ENCODE measurements at places on chromosomes 6 and 20. TPM values are rescaled to one million over a fixed set of nuclear protein-coding genes. Genes with fewer than 3 reads are reported as not detected.

The FAM83D gene
- 18.9 TPM for total RNA-seq

DNA sequence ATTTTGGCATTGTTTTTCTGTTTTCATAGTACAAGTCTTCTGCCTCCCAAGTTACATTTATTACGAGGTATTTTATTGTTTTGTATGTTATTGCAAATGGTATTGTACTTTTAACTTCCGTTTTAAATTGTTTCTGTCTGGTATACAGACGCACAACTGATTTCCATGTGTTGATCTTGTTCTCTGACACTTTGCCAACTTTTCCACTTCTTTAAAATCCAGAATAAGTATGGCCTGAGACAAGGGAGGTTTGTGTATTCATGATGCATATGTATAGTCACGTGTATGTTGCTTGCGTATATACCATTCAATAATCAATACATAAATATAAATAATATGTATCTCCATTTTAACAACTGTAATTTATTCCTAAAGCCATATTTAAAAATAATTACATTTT lies 41.2 kb downstream of the THBS2 start:
- no peak for DNase-seq

The PI3 gene
- total RNA-seq, result not detected

The PI16 gene
- total RNA-seq, result 7.3 TPM

GRCh38 chr20:9081423-9081966 lies 12.6 kb downstream of the PLCB4 start:
- DNase-seq, result no peak

DNA sequence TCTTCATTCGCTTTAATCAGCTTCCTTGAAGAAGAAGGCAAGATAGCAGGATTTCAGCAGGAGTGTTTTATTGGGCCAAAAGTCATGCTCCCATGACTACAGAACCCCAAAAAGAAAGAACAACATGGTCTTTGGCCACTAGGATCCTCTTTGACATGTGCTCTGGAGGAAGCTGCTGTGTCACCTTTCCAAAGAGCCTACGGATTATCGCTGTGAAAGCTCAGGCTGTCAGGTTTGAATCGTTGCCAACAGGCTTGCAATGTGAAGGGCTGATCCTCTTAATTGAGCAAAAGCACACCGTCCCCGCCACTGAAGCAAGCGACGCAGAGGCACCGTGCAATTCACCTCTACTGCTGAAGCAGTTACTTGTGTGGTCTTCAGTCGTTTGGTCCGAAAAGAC lies 29.0 kb downstream of the MYLIP start:
- DNase-seq, result no peak

The SLC22A1 gene
- 0.81 TPM for total RNA-seq

The LAMA4 gene
- not detected for total RNA-seq

GRCh38 chr6:126040826-126041225 lies 54.5 kb downstream of the TRMT11 start:
- DNase-seq, result no peak

DNA sequence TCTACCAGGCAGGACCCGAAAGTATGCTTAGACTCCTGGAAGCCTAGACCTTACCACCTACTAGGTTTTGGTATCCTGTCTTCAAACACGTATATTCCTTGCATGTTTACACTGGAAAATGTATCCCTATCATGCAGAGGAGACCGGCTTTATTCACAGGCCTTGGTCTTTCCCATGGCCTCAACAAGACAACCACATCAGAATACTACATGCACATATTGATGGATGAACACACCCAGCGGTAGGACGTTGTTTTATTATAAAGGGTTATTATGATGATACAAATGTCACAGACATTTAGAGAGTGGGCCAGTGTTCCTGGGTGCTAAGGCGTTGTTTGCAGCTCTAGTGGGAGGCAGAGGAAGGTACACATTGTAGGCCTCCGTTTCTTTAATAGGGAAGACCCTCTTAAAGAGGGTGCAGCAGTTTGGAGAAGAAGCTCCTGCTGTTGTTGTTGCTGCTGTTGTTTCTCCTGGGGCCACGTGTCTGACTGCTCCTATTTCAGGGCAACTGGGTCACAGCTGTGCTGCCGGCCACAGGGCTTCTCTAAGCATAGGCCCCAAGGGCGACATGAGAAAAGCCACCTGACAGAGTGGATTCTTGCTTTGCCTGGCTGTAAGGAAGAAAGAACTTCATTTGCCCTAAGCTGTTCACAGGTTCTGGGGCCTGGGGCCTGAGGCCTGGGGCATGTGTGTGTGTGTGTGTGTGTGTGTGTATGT lies 98.3 kb upstream of the SASH1 start:
- DNase-seq, result no peak

- DNase-seq, result no peak
Measured at GRCh38 chr6:143742070-143742954, 64.5 kb downstream of the PHACTR2 start.

DNA sequence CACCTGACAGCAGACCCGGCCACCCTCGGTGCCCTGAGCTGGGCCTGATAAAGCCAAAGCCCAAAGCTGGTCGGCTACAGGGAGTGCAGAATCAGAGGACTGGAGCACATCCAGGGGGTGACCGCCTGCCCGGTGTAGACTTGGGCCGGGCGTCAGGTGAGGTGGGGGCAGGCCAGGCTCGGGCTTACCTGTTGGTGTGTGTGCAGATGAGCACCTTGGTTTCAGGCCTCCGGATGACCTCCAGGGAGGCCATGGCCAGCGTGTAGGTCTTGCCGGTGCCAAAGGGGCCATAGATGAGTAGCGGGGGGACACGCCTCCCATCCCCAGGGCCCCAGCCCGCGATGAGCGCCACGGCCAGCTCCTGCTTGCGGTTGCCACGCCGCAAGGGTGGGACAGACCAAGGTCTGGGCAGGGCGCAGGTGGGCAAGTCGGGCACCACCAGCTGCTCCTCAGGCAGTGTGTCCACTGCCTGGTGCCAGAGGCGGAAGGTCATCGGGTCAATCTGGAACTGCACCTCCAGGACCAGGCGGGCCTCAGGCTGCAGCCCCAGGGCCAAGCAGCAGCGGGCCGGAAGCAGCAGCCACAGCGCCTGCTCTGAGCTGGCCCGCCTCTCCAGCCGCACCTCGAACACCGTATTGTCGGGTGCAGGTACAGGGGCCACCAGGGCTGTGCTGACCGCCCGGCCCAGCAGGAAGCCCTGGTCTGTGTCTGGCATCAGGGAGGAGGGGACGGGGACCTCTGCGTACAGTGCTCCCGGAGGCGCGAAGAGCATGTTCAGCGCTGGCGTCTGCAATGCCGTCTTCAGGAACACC lies 5.7 kb downstream of the HELZ2 start:
- peak; percentile 47 for DNase-seq

DNA sequence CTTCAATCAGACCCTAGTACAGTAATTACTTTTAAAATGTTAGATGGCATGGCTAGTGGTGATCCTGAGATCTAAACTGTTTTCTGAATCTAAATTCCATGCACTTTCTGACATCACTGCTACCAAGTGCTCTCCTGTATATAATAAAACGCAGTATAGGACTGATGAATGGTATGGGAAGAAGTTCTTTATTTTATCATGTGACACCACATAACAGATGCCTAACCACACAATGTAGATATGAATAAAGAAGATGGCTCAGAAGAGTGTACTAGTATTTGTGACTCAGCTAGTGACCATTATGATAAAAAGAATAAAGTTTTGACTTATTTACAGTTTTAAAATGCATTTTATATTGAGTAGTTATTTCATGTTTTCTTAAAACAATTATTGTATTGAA lies 8.5 kb downstream of the NDUFAF4 start:
- DNase-seq, result no peak

GRCh38 chr6:47042275-47042791 lies at the start of gene ADGRF1:
TSS of gene ADGRF1 (minus strand) at chr6:47042332. CDS start at chr6:47029061, 13,271 bp downstream.
- DNase-seq, result no peak

GRCh38 chr20:54323227-54323734 lies 115.4 kb downstream of the PFDN4 start:
- no peak for DNase-seq

DNA sequence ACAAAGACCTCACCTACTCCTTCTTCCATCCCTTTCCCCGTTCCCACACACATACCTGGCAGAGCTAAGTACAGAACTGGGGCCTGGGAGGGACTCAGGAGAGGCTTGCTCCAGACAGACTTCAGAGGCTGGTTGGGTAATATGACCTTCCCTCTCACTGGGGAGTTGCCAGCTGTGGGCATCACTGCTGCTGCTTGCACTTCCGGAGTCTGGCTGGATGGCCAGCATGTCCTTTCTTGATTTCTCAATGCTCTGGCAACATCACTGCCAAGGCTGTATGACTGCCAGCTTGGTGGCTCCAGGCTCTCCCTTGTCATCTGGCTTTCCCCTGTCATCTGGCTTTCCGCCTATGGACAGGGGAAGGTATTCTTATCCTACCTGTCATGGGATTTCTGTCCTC lies 47.8 kb downstream of the CDH22 start:
- DNase-seq, result no peak

The ADTRP gene
- 6.0 TPM for total RNA-seq

All from activated CD4-positive, alpha-beta memory T cell treated with anti-CD3 and anti-CD28 coated beads, Interleukin-2, amount 10 ng/mL, durations not matched to agents 7 days and 5 days (primary cell).